ENCODE measurements at places on chromosomes 7 and 10. TPM values are rescaled to one million over a fixed set of nuclear protein-coding genes. Genes with fewer than 3 reads are reported as not detected.

Gene TDRD1
- 0.05 TPM for polyA plus RNA-seq

GRCh38 chr10:43082087-43082486, 5.2 kb downstream of the RET start:
- no peak for DNase-seq

Gene HOXA4
- 28.6 TPM for polyA plus RNA-seq

Gene SPDYE11
- polyA plus RNA-seq = 1.6 TPM

All from left kidney (tissue), 8 donors.